Kidney (tissue), 22 donors: ENCODE measurements at places on chromosomes 6 and 20. TPM values are rescaled to one million over a fixed set of nuclear protein-coding genes. Genes with fewer than 3 reads are reported as not detected.

DLL1 gene
- 11.9 TPM for total RNA-seq

IL20RA gene
- total RNA-seq: 0.16 TPM

SAPCD1 gene
- total RNA-seq: 6.5 TPM

DNA sequence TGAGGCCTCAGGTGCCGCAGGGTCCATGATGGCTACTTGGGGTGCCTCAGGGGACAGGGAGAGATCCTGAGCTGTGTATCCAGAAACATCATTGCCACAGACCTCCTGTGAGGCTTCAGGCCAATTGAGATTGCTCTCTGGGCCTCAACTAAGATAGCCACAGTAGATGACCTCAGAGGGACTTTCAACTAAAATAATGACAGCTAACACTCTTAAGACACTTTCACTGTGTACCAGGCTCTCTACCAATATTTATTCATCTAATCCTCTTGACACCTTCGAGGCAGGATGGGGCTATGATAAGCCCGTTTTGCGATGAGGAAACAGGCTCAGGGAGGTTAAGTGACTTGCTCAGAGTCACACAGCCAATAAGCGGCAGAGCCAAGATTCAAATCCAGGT, 10.7 kb downstream of the RIMS4 start:
- no peak for DNase-seq

GRCh38 chr6:14640631-14641030, 523.1 kb downstream of the CD83 start:
- no peak for DNase-seq

DNA sequence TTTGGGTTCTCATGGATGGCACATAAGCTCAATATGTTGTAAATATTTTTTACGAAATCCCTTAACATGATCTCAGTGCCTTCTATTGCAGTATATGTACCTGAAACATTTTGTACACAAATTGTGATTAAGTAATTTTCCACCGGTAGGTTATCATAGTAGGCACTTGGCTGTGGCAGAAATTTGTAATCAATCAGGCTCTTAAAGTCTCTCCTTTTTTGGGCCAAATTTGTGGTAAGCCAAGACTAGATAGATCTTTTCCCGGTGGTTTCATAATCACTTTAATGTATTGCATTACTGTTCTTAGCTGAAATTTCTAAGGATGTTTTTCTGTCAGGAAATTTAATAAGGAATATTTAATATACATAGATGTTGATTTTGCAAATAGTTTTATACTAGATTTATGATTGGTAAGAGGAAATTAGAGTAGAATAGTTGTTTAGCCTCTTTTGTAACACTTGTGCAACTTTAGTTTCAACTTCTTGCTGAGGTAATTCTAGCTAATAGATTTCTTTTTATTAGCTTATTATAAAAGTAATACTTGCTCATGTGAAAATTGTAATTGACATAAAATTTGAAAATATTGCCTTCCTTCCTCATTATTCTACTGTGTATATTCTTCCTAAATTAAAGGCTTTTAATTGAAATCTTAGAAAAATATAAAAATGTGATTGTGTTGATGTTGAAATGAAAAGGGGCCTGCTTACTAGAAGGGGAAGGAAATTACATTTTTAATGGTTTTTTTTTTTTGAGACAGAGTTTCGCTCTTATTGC, 3.2 kb downstream of the PCMT1 start:
- DNase-seq: no peak

- DNase-seq: no peak
These were observed 67.6 kb downstream of the ZNF831 start for GRCh38 chr20:59231124-59231804.

- DNase-seq: no peak
These were observed 66.2 kb upstream of the EYA2 start for GRCh38 chr20:46828471-46828870.

DNA sequence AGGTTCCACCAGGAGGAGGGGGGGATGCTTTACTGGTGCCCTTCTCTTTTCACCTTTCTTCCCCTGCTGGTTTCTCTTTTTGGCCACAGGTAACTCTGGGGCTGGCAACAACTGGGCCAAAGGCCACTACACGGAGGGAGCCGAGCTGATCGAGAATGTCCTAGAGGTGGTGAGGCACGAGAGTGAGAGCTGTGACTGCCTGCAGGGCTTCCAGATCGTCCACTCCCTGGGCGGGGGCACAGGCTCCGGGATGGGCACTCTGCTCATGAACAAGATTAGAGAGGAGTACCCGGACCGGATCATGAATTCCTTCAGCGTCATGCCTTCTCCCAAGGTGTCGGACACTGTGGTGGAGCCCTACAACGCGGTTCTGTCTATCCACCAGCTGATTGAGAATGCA, 4.4 kb downstream of the TUBB1 start:
- no peak for DNase-seq

- DNase-seq: no peak
These were observed 85.3 kb downstream of the GJA10 start for GRCh38 chr6:89979481-89980119.

DNA sequence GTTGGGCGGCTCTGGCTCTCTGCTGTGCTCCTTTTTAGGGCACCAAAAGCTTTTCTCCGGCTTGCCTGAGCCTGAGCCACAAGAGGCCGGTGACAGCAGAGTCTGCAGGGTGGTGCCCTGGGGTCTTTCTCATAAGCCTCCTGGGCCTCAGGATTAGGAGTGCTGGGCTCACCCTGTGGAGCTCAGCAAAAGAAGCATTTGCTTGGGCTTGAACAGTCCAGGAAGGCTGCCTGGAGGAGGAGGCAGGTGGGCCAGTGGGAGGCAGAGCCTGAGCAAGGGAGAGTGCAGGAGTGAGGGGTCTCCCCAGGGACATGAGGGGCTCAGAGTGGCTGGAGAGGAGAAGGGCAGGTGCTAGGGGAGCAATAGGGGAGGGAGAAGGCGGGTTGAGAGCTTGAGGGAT, 32.9 kb upstream of the MRGBP start:
- DNase-seq: no peak

DNA sequence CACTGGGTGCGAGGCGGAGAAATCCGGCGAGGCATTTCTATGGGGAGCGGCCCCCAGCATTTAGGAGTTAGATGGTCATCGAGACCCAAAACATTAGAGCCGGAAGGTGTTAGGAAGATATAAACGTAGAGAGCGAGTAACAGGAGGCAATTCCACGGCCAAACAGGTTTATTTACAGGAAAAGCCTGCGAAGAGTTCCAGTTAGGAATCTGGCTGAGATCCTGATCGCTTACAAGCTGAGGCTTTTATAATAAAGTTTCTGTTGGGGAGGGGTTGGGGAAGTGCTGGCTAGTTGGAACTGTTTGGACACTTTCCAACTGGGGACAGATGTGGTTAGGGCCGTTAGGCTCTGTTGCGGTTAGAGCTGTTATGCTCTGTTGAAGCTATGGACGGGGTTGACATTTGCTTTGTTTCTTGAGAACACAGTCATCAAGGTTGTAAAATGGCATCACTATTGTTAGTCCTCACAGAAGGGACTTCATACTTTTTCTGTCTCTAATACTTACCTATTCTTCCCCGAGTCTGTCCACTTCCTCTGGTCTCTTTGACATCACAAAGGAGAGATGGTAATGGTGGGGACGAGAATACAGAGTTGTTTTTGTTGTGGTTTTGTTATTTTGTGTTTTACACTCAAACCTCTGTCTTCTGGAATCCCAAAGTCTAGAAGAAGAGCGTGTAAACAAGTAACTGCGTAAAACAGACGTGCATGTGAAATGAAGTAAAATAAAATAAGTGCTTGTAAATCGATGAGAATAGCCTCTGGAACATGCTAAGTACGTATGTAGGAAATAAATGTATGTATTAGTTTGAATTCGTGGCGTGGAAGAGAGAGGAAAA, 554 bp upstream of the ZSCAN31 start:
- DNase-seq: peak; percentile 69

- DNase-seq: no peak
These were observed 251.0 kb downstream of the UST start for GRCh38 chr6:148997865-148998264.

- DNase-seq: no peak
These were observed 315.1 kb upstream of the PRND start for GRCh38 chr20:4406627-4407026.

GRCh38 chr6:139080255-139080920, 51.8 kb downstream of the ABRACL start:
- no peak for DNase-seq
